Activated naive CD8-positive, alpha-beta T cell treated with anti-CD3 and anti-CD28 coated beads for 36 hours (primary cell): ENCODE measurements at places on chromosomes 2 and 18. TPM values are rescaled to one million over a fixed set of nuclear protein-coding genes. Genes with fewer than 3 reads are reported as not detected.

RNF138 gene
- total RNA-seq = 95.9 TPM

TWIST2 gene
- total RNA-seq = not detected

IL1F10 gene
- total RNA-seq = not detected

ZNF521 gene
- total RNA-seq = not detected

LIMS4 gene
- total RNA-seq = 0.48 TPM

KANSL1L gene
- total RNA-seq = 3.7 TPM

TYMS gene
- total RNA-seq = 364 TPM

LIPG gene
- 0.45 TPM for total RNA-seq

MGAT5 gene
- 34.0 TPM for total RNA-seq

MC5R gene
- total RNA-seq = not detected
